ENCODE measurements at places on chromosomes 12 and 14.

GRCh38 chr14:76597387-76597786, 163.9 kb upstream of the VASH1 start:
- DNase-seq = no peak

- no peak for DNase-seq
Measured at GRCh38 chr12:9843407-9843806, 16.1 kb downstream of the KLRF1 start.

GRCh38 chr12:30882706-30883105, 43.8 kb upstream of the TSPAN11 start:
- DNase-seq = no peak

GRCh38 chr14:76772300-76773187, 11.3 kb downstream of the VASH1 start:
- no peak for DNase-seq

- DNase-seq = no peak
Measured at GRCh38 chr14:90509403-90509802, 112.6 kb downstream of the CALM1 start.

DNA sequence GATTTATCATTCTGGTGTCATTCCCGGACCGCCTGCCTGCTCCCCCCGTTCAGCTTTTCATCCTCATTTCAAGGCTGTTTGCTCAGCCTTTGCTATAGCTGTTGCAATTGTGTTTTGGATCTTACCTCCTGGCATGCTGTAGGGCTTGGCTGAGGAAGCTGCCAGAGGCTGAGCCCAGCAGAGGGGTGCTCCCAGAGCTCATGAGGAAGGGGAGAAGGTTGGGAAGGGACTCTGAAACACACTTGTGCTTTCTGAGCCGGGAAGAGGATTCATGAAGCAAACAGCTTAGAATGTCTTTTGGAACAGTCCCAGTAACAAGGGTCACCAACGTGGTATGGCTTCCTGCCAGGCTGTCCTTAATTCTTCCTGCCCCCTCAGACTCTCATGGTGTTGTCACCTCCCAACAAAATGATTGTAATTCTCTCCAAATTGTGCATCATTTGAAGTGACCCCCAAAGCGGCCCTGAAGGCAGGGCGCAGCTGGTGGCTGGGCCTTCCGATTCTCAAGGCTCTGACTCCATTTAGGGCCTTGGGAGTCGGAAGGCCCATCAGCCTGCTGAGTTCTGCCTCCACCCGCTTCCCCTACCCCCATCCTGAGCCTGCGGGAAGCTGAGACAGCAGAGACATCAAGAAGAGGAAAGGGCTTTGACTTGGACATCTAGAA, 111.9 kb upstream of the ARHGAP5 start:
- no peak for DNase-seq

DNA sequence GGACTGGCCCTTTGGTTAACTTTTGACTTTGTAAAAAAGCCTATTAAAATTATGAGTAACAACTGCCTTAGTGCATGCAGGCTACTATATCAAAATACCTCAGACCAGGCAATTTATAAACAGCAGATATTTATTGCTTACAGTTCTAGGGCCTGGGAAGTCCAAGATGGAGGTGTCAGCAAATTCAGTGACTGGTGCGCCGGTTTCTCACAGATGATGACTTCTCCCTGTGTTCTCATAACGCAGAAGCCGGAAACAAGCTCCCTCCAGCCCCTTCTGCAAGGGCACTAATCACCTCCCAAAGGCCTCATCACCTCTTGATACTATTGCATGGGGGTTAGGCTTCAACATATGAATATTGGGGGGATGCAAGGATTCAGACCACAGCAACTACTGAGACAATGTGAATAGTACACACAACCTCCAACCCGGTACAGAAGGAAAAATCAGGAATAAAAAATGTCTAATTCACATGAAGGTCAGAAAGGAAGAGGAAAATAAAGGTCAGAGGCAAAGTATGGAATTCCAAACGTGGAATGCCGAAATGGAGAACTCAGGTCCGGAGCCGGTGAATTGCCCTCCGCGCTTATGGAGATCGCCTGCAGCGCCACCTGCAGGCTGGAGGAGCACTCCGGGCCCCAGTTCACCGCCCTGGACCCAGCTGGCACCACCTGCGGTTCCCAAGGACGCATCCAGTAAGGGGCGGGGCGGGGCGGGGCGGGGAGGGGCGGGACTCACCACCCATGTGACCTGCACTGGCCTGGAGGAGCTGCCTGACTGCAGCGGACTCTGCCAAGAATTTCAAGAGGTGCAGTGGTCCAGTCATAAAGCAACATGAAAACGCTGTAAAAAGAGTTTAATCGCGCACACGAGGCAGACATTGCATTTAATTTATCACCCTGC, 203.4 kb downstream of the KIF26A start:
- no peak for DNase-seq

GRCh38 chr14:54001189-54001878, 44.7 kb upstream of the BMP4 start:
- no peak for DNase-seq

GRCh38 chr12:124938587-124938986, 24.1 kb upstream of the UBC start:
- DNase-seq = no peak
